Stimulated activated naive CD4-positive, alpha-beta T cell treated with Interleukin-2 at 50 U/mL for 16 hours (primary cell): ENCODE measurements at places on chromosomes 1 and 21.

DNA sequence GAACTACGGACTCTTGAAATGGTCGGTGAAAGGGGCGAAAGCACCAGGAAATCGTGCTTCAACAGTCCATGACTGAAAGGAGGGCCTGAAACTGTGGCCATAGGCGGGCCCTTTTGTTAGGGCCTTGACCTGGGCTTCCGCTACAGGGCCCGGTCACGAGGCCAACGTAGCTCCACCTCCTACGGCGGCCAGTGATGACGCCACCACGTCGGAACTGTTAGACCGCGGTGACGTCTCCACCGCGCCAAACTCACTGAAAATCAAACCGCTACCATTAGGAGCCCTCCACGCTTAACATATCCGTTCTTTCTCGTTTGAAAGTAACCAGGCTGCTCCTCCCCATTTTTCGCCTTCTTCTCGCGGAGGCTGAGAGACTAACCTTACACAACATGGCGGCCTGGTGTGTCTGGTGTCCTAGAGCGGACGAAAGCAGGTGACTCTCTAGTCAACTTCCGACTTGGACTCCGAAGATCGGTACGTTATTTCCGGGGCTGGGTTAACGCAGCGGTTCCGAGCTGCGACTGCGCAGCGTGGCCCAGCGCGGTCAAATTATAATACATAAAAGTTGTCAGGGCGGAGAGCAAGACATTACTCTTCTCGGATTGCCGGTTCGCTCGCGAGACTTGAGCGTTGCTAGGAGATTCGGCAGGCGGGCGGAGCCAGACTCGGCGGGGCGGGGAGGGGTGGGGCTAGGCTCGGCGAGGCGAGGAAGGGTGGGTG, 371 bp upstream of the CACYBP start:
- peak; percentile 98 for DNase-seq

- DNase-seq = no peak
Observed at GRCh38 chr1:231938711-231939110, 312.1 kb downstream of the DISC1 start.

DNA sequence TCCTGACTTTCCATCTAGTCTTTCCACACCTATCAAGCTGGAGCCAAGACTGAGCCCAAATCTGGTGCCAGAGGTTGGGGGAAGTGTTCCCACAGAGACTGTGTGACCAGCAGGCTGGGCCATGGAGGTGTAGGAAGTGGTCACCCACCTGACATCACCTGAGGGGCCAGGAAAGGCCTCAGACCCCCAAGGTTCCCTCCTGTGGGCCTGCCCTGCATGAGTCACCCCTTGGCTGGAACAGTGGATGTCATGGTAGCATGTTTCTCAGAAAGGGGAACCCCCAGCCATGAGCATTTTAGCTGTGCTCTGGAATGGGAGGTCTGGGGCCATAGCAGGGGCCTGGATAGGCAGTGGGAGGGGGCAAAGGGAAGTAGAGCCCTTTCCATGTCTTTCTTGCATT, 5.7 kb upstream of the TNFRSF8 start:
- no peak for DNase-seq

DNA sequence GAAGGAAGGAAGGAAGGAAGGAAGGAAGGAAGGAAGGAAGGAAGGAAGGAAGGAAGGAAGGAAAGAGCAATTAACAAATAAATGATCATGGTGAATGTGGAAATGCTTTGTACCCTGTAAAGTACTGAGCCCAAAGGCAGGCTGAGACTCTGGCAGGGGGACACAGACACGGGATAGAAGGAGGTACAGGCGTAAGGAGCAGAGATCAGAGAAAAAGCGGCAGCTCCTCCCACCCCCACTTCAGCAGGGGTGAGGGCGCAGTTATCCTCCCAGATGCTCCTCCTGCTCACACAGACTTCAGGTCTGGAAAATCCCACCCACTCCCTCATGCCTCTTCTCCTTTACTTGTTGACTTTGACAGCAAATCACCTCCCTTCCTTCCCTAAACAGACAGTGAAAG, 464.5 kb downstream of the MATN1 start:
- no peak for DNase-seq

- DNase-seq = no peak
Observed at GRCh38 chr1:168391851-168392681, 111.4 kb downstream of the TBX19 start.

DNA sequence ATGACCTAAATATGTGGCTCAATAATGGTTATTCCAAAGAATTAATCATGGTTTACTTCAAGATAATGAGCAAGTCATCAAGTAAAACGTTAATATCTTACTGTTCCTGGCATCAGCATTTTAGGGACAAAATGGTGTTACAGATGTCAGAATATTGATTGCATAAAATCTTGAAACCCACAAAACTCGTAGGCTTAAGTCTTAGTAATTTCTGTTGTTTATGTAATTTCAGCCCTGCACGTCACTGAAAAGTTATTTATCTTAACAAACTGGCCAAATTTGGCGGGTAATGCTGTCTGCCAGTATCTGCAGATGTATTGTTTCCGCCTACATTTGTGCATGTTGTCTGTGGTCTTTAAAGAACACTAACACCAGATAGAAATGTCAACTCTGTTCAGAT, 25.8 kb downstream of the CDC7 start:
- DNase-seq = no peak
